HT1080 (cell line): ENCODE measurements at places on chromosomes 2 and 18. TPM values are rescaled to one million over a fixed set of nuclear protein-coding genes. Genes with fewer than 3 reads are reported as not detected.

- peak; percentile 64 for DNase-seq
Measured at GRCh38 chr2:850429-850828, 100.2 kb upstream of the SNTG2 start.

CYS1 gene
- total RNA-seq, result 0.05 and 0.10 TPM in 2 replicates

SPAST gene
- 10.0 and 12.7 TPM in 2 replicates for total RNA-seq

GRCh38 chr2:117411983-117412382, 402.5 kb upstream of the DDX18 start:
- no peak for DNase-seq

FBXO48 gene
- 0.63 and 0.73 TPM in 2 replicates for total RNA-seq

- DNase-seq, result no peak
Measured at GRCh38 chr2:236960531-236960930, 125.2 kb upstream of the COPS8 start.

KLHL41 gene
- not detected in 2 replicates for total RNA-seq

ATL2 gene
- total RNA-seq, result 66.8 and 68.3 TPM in 2 replicates

AMER3 gene
- not detected in 2 replicates for total RNA-seq

DNA sequence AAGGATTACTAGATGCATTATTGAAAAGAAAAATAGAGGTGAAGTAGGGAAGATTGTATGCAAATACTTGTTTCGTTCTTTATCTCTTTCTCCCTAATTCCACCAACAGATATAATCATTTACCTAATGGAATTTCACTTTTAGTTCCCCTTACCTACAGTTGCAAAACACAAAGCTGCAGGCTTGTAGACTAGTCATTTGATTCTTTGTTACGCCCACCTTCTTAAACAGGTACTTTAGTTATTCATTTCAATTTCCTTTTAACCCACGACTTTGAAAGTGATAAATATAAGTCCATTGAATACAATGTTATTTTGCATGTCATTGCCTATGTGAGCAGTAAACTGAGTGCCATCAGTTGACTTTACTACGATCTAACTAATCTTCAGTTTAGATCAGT, 3.9 kb upstream of the HRH4 start:
- DNase-seq, result no peak

DNA sequence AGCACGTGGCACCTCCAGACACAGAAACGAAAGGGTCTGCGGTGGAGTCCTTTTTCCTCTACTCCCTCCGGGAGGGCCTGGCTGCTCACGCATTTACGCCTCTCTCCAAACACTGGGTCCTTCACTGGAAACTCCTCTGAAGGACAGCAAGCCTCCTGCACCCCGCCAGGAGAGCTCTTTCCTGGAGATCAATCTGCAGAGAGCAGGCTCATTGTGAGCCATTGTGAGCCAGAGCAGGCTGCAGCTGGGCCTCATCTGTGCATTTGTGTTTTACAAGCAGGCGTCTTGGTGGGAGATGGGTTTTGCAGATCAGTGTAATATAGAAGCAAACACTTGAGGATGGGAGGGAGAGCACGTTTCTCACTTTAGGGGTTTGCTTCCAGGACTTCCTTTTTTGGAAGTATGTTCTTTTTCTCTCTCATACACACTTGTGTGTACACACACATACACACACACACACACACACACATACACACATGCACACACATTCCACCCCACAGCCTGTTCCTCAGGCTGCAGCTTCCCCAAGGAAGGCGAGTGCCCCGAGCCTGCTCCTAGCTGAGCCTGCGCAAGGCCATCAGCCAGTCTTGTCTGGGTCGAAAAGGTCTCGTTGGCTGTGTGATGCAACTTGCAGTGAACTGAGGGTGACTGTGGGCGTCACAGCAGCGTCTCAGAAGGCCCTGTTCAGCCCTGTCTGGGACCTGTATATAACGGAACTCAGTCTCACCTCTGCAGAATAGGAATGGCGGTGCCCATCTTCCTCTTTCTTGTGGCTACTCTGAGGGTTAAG, 163.5 kb downstream of the GLI2 start:
- no peak for DNase-seq

GRCh38 chr2:82803307-82803706, 1655.8 kb downstream of the SUCLG1 start:
- DNase-seq, result no peak

- no peak for DNase-seq
Measured at GRCh38 chr2:17718689-17719088, 34.9 kb downstream of the SMC6 start.

- no peak for DNase-seq
Measured at GRCh38 chr18:71242981-71243380, 954.1 kb downstream of the SOCS6 start.

DNA sequence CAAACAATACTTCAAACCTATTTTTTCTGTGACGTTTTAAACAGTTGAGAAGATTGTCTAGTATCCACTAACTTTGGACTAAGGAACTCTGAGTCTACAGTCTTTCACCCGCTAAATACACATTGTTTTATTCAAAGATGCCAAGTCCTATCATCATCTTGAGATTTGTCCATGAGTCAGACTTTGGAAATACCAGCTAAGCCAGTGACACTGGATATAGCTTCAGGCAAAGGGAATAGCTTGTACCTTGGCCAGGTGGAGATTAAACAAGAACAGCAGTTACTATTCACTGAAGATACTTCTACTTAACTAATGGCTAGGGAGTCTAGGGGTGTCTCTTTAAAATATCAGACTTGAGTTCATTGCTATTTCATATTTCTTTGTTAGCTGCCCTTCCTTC, 137.5 kb downstream of the COMMD1 start:
- DNase-seq, result no peak

LTBP1 gene
- 28.6 and 40.5 TPM in 2 replicates for total RNA-seq

GRCh38 chr2:18232731-18233438, 327.6 kb downstream of the RDH14 start:
- no peak for DNase-seq

PMAIP1 gene
- total RNA-seq, result 34.9 and 39.8 TPM in 2 replicates

DNA sequence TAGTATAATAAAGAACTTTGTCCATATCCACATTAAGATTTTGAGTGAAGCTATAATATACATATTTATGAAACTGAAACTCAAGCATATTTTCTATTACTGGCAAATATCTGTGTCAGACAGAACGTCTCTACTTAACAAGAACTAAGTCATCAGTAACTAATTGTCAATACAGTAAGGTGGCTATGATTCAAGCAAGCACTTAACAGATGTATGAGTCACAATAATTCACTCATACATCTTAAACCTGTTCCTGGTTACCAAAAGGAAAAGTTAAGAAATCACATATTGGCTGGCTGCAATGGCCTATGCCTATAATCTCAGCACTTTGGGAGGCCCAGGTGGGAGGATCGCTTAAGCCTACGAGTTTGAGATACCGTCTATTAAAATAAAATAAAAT, 96.0 kb downstream of the SOS1 start:
- DNase-seq, result peak; percentile 40

DNA sequence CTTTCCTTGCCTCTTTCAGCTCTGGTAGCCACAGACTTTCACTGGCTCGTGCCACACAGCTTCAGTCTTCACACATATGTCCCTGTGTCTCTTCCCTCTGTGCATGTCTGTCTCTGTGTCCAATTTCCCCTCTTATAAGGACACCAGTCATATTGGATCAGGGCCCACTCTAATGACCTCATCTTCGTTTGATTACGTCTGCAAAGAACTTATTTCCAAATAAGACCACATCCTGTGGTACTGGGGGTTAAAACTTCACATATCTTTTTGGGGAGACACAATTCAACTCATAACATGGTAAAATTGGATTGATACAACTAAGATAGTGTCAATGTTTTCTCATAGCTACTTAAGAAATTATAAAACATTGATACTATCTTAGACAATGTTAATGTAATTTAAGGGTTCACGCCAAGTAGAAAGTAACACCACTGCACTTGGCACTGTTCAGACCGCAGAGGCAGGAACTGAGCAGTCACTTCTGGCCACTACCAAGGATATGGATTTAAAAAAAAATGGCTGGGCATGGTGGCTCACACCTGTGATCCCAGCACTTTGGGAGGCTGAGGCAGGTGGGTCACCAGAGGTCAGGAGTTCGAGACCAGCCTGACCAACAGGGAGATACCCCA, 119.6 kb upstream of the EPAS1 start:
- peak; percentile 20 for DNase-seq

STPG4 gene
- total RNA-seq, result 0.10 and 0.70 TPM in 2 replicates

GRCh38 chr2:161123531-161124030, 36.6 kb upstream of the TANK start:
- DNase-seq, result no peak

EXOC6B gene
- total RNA-seq, result 5.1 and 6.8 TPM in 2 replicates

- no peak for DNase-seq
Measured at GRCh38 chr2:128320192-128320905, 1.7 kb upstream of the HS6ST1 start.

GRCh38 chr2:187188783-187189631, 259.0 kb downstream of the CALCRL start:
- DNase-seq, result no peak

DNA sequence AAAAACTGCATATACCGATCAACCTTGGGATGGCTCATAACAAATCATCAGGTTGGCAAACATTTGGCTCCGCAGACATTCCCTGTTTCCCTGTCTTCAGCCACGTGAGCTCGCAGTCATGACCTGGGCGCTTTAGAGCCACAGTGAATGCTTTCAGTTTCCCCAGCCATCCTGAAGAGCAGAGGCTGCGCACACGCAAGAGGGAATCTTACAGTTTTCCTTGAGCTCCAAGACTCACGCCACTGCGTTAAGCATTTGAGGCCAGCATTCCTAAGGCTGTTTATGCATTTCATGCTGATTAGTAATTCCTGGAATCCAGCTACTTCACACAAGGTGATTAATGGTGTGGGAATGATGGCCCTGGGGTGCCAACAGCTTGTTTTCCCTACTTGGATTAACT, 95.1 kb downstream of the MTCL1 start:
- DNase-seq, result peak; percentile 95

DNA sequence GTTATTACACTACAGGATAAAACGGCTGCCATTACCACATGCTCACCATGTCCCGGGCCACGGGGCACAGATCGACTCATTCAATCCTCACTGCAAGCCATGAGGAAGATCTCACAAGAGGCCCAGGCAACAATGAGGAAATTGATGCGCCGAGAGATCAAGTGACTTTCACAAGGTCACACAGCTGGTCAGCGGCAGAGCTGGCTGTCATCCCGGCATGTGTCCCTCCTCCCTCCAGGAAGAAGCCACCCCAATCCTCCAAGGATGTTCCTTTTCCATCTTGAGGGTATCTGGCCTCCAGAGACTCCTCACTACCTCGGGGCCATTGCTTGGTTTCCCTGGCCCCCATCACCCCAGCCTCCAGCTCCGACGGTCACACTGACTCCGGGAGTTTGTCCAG, 65.3 kb upstream of the GLI2 start:
- DNase-seq, result no peak

DNA sequence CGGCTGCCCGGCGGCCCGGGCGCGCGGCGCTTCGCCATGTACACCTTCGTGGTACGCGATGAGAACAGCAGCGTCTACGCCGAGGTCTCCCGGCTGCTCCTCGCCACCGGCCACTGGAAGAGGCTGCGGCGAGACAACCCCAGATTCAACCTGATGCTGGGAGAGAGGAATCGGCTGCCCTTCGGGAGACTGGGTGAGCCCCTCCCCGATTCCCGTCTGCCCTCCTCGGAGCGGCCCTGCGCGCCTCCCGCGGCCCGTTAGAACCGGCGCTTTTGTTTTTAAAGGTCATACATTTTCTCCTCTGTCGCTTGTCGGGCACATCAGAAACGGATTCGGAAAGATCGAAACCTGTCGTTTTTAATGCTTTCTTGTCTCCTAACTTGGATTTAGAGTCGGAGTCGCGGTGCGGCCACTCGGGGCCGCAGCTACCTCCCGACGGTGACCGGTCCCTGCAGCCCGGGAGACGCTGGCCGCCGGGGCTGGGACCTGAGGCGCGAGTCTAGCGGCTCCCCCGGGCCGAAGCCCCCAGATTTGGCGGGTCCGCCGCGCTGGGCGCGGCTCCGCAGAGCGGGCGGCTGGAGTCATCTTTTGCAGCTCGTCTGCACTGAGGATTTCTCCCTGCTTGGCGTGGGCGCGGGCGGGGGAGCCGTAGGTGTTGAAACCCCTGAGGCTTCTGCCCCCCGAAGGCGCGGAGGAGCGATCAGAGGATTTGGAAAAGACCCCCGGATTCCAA, 519 bp downstream of the TTL start:
- DNase-seq, result peak; percentile 29

DNA sequence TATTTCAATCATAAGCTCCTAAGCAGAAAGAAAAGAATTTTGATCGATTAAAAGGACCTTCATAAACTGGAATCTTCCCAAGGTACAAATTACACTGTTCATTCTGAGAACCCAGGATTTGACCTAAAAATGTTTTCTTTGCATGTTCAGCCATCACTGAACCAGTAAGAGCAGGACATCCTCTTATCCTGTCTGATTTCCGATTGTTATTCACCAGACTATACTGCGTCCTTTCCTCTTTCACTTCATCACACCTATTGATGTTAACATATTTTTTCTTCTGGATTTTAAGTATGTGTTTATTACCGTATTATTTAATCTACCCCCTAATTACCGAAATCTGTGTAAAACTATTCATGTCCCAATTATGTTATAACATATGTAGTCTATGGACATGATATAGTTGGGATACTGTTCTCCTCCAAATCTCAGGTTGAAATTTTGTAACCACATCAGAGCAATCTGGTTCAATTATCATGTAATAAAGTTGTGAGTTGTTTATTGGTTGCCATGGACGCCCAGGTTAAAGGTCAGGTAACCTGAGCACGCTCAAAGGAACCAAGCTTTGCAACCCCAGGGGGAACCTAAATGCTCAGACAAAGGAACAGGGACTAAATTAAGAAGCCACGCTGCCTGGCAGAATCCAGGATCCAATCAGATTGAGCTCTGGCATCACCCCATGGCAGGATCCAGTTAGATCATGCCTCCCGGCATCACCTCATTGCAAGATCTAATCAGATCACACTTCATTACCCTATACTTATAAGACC, 11.6 kb upstream of the TBC1D8 start:
- DNase-seq, result no peak

- peak; percentile 26 for DNase-seq
Measured at GRCh38 chr18:74633652-74634352, 36.1 kb downstream of the ZNF407 start.

DNA sequence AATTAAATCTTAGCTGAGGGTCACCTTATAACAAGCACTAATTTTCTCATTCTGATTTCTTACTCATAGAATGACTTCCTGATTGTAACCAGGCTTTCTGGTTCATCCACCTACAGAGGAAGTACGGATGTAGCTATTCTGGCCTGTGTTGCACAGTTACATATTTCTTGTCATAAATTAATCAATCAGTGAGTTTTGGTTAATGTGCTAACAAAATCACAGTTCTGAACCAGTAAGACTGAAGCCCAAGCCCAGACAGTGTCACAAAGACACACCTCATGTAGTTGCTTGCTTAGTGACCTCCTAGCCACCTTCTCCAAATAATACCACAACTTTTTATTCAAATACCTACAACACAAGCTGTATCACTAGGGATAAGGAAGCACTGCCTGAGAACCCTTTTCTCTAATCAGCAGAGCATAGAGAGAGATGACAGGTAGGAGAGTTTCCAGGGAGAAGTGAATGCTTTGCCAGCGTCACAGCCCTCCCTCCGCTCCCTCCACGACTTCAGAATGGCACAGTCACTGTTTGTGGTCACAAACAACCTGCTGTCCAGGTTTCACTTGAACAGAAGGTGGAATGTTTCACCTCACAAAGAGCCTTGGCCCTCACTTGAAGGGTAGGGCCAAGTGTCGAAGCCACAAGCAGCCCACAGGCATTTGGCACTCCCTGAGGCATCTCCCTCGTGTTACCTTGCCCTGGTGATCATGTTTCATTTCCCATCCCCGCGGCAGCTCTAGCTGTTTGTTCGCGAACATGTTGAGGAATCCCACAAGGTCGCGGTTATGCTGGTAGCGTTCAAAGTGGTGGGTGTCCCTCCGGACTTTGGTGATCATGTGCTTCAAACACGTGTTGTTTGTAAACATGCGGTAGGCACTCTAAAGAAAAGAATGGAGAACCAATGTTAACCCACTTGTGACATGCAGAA, 120.8 kb upstream of the STK17B start:
- DNase-seq, result peak; percentile 33
